ENCODE measurements at places on chromosomes 4 and X.

GRCh38 chrX:10195425-10195824 lies 38.6 kb downstream of the CLCN4 start:
- no peak for DNase-seq

DNA sequence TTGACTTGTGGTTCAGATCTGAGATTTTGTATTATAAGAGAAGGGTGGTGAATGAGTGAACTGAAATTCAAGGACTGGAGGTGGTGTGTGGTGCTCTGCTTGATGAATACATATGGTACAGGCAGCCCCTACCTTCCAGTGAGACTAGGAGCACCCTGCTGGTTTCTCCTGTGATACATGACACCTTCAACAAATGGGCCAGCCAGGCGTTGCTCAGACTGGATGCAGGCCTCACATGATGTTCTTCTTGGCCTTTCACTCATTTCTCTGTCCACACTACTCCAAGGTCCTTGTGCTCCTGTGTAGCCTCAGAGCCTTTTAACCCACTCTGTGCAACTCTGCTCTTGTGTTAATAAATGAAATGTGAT lies 67.2 kb downstream of the FNIP2 start:
- DNase-seq = no peak

GRCh38 chr4:11106759-11107158 lies 321.9 kb downstream of the HS3ST1 start:
- DNase-seq = no peak

DNA sequence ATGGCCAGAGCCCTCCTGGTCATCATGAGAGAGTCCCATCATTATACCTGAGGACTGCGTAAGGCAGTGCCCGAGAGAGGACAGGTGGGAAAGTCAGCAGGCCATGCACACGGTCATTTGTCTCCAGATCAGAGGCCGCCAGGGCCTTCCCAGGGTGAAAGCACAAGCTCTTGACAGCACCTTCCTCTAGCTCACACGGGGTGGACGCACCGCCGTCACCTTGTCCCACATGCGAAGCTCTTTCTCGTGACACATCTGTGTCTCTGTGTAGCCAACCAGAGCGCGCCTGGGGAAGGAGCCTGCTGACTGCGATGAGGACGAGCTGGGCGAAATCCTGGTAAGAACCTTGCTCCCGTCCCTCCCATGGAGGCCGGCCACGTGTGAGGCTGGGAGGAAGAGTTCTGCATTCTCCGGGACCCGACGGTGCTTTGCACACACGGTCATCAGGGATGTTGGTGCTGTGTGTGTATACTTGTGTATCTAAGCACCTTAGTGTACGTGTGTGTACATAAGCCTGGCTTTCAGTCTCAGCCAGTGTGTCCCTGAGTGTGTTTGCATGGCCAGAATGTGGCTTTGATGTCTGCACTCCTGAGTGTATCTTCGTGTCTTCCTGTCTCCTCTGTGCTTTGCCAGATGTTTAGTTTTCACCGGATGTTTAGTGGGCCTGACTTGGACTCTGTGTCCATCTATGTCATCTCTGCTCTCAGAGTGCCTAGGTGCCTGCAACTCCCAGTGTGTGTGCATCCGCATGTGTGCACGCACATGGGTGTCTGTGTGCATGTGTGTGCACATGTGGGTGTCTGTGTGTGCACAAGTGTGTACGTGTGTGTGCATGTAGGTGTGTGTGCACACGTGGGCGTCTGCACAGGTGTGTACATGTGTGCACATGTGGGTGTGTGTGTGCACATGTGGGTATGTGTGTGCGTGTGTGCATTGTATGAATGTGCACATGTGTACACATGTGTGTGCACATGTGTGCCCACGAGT lies 15.1 kb downstream of the ATP5ME start:
- DNase-seq = peak; percentile 63

- DNase-seq = no peak
These were observed at the start of gene SPON2 for GRCh38 chr4:1172228-1172851. Gene SPON2 (minus strand): TSS chr4:1172583.

- no peak for DNase-seq
These were observed 18.6 kb upstream of the CPE start for GRCh38 chr4:165360041-165360695.

- no peak for DNase-seq
These were observed 178.8 kb downstream of the CAMK2D start for GRCh38 chr4:113582737-113583136.

- no peak for DNase-seq
These were observed 829.3 kb upstream of the LCORL start for GRCh38 chr4:18850867-18851266.

GRCh38 chrX:110143454-110144210 lies 140.7 kb downstream of the TMEM164 start:
- DNase-seq = peak; percentile 76

All from posterior cingulate gyrus (tissue), 11 donors.